ENCODE measurements at places on chromosomes 12 and 14. TPM values are rescaled to one million over a fixed set of nuclear protein-coding genes. Genes with fewer than 3 reads are reported as not detected.

Gene MMP19
- 1.1 TPM for polyA plus RNA-seq

- no peak for DNase-seq
Measured at GRCh38 chr14:68735856-68736255, 57.0 kb downstream of the ZFP36L1 start.

- no peak for DNase-seq
Measured at GRCh38 chr14:105285174-105285573, 15.6 kb downstream of the BRF1 start.

DNA sequence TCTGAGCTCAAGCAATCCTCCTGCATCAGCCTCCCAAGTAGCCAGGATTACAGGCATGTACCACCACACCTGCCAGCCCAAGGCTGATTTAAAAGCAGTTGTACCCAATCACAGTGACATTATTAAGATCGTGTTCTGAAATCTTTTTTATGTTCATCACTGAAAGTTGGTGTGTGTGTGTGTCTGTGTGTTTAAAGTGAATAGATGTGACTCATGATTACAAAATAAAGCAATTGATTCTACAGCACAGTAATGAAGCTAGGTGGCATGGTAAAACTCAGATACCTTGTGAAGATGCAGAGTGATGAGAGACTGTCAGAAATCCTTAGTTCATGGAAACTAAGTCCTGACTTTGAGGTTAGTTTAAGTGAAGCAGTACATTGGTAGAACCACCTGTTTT lies 74.2 kb upstream of the ATP2B1 start:
- DNase-seq, result no peak

DNA sequence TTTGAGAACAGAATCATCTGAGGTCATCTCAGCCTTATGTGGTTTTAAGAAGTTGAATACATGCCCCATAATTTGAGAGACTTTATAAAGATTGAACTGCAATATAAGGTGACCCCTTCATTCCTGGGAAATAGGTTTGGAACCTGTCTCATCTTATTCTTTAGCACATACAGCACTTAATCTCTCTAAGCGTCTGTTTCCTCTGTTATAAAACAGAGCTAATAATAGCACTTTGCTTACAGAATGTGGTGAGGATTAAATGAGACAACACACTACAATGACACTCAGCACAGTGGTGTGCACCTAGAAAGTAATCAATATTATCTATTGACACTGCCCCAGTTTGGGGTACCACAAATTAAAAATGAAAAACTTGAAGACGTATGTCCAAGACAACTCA lies 102.1 kb downstream of the DUSP6 start:
- DNase-seq, result no peak

Gene TMPO
- polyA plus RNA-seq, result 7.9 TPM

GRCh38 chr14:71682337-71682736 lies 249.9 kb upstream of the RGS6 start:
- no peak for DNase-seq

DNA sequence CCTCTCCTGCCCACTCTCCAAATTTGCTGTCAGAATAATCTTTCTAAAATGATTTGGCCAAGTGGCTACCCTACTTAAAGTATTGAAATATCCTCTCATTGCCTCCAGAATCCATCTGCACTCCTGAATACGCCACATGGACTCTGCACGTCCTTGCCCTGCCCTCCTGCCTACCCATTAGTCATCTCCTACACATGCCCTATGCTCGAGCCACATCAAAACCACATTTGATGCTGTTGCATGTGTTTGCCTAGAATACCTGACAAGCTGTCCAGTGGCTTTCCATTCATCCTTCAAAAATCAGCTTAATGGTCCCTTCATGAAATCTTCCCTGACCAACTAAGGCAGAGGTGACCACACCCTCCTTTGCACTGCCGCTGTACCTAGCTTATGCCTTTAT lies 17.0 kb downstream of the VCPKMT start:
- DNase-seq, result no peak

Gene YARS2
- 20.3 TPM for polyA plus RNA-seq

DNA sequence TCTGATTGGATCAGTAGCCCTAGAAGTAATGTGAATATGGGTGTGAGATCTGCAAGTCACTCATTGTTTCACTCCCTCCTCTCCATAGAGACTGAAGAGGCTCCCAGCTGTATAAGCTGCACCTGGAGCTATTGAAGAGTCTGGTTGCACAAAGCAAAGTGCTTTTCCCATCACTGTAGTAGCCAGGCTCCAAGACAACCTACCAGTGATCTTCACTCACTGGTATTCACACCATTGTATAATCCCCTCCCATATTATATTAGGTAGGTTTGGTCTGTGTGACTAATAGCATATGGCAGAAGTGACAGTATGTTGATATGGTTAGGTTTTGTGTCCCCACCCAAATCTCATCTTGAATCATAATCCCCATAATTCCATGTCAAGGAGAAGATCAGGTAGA lies 64.4 kb downstream of the ZFC3H1 start:
- no peak for DNase-seq

Gene PPP4R4
- 0.01 TPM for polyA plus RNA-seq

Gene MYH6
- 50.3 TPM for polyA plus RNA-seq

- no peak for DNase-seq
Measured at GRCh38 chr12:77493302-77494168, 337.2 kb upstream of the NAV3 start.

Gene IL26
- not detected for polyA plus RNA-seq

GRCh38 chr12:50102131-50102531 lies 1.7 kb upstream of the GPD1 start:
- DNase-seq, result no peak

Gene OAS1
- polyA plus RNA-seq, result 0.45 TPM

Gene SLC10A1
- not detected for polyA plus RNA-seq

- no peak for DNase-seq
Measured at GRCh38 chr14:48792376-48793024, 793.7 kb downstream of the RPS29 start.

GRCh38 chr12:48123169-48123568 lies 4.0 kb downstream of the PFKM start:
- DNase-seq, result no peak

Gene MSI1
- polyA plus RNA-seq, result not detected

DNA sequence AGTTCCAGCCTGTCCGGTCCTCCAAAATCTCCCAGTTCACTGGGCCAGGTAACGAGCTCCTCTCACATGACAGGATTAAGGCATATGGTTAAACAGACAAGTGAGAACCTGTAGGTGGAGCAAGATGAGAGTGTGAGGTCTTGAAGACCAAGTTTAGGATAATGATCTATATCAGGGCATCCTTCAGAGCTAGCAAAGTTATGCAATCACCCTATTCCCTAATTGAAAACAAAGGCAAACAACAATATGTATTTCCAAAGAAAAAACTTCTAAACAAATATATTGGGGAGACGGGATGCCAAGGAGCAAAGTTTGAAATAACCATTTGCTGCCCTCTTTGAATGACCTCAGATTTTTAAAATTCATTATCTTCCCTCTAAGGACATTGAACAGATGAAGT lies 571.2 kb downstream of the BCL11B start:
- no peak for DNase-seq

- no peak for DNase-seq
Measured at GRCh38 chr12:98968896-98969295, 323.8 kb downstream of the APAF1 start.

DNA sequence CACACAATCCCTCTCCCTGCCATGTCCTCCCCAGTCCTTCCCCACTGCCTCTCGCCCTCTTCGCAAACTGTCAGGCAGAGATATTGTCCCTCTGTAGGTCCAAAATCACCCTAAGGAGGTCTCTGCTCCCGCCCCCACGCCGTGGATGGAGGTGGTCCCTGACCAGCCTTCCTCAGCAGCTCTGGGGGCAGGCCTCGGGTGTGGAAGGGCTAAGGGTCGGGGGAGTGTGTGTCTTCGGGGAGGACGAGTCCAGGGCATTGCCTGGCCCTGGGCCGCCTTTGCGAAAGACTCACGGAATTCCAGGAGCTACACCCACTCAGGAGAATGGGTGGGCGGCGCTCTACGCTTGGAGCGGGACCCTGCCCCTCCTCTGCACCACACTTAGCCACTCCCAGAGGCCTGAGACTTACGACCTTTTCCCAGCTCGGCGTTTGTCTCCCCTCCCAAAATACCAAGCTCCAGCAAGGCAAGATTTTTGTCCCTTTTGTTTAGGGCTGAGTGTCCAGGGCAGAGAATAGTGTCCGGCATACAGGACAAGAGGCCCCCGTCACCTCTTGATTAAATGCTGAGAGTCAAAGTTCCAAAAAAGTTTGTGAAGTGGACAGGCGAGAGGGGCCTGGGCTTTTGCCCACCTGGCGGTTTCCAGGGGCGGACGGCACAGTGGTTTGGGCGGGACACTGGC lies 881 bp downstream of the PYGL start:
- peak; percentile 74 for DNase-seq

- peak; percentile 13 for DNase-seq
Measured at GRCh38 chr12:27779416-27779919, 565 bp upstream of the KLHL42 start.

GRCh38 chr12:88538697-88539096 lies 41.6 kb downstream of the KITLG start:
- no peak for DNase-seq

Gene GALNT8
- polyA plus RNA-seq, result 0.18 TPM

DNA sequence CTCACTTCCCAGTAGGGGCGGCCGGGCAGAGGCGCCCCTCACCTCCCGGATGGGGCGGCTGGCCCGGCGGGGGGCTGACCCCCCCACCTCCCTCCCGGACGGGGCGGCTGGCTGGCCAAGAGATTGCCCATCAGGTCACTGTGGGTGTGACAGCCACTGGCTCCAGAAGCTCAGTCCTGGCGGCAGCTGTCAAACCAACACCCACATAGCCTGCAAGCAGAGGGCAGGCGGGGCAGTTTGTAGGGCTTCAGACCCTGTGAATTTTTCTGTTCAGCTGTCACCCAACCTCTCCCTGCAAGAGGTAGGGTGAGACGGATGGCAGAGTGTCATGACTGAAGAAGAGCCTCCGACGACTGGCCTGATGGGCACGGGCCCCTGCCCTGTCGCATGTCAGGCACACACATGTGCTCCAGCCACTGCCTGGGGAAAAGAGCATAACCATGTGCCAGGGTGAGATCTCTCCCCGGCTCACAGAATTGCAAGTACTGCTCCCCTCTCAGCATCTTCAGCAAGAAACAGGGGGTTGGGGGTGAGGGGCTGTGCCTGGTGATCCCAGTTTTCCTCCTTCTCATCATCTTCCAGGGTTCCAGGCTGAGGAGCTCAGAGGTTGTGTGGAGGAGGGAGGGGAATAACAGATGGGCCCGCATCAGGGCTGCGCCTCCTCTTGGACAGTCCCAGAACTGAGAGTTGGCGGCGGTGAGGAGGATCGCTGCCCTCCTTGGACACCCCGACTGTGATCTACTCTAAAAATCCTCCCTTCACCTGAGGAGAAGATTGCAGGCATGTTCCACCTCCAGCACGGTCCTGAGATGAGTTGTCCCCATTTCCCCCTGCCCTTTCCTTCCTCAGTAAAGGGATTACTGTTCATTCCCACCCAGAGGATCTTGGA lies 11.2 kb upstream of the PRPH start:
- no peak for DNase-seq

GRCh38 chr14:33347796-33348195 lies 409.1 kb downstream of the NPAS3 start:
- no peak for DNase-seq

DNA sequence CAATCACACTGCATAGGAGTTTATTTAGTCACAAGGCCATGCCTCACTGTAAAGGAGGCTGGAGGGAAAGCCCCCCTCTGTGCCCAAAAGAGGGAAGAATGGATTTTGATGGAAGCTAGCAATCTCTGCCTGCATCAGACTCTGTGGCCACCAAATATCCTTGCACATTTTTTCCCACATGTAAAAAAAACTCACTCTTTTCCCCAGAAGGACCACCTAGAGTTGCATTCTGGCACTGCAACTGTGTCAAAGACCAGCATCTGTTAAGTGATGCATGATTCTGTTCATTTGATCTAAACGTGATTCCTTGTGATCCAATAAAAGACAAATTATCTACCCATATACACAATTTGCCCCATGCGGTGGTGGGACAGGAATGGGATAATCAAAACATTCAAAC lies 8.0 kb downstream of the RHOJ start:
- no peak for DNase-seq

DNA sequence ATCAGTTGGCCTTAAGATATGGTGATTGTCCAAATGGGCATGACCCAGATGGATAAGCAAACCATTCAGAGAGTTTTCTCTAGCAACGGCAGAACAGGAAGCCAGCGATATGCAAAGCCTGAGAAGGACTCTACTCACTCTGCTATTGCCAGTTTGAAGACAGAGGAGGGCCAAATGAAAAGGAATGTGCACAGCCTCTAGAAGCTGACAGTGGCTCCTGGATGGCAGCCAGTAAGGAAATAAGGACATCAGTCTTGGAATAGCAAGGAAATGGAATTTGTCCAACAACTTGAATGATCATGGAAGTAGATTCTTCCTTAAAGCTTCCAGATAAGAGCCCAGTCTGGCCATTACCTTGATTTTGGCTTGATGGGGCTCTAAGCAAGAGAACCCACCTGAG lies 60.0 kb downstream of the TMTC2 start:
- DNase-seq, result no peak

Gene FBXO34
- 23.3 TPM for polyA plus RNA-seq

DNA sequence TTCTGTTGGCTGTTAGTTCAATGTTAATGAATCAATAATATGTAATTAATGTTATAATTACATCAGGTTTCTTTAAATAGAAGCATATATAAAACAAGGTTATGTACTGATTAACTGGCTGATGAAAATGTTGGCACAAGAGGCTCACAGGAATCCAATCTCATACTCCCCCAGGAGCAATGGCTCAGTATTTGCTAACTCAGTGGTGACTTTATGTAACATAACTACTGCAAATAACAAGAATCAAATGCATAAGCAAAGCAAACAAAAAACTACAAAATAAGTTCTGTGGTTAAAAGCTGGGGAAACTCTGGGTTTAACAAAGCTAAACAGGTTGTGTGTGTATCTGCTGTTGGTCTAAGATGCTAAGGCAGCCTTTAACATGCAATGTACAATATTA lies 27.7 kb upstream of the BBS10 start:
- DNase-seq, result no peak

DNA sequence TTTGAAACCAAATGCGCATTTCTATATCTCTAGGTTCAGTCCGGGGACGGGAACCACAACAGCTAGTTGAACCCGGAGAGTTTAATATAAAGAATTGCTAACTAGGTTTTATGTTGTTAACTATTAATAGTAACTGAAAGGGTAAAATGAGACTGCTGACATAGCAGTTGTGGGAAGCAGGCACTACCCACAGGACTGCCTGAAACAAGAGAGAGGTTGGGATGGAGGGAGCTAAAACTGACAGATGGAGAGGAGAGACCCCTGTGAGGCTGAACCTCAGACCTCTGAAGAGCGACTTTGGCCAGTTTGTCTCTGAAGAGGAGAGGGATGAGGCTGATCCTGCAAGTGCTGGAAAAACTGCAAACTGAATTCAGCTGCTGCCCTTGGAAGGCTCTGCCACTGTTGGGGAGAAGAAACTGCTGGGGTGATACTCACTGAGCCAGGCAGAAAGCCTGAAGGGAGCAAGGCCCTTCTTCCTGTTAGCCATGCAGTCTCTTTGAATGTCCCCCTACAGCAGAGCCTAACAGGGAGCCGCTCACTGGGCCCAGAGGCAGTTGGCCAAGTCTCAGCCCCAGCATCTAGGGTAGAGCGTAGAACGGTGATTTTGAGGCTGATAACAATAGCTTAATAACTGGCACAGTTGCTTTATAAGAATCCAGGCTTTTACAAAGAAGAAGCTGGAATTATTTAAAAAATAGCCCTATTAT lies 172.2 kb downstream of the NPAS3 start:
- DNase-seq, result no peak

Measured in psoas muscle (tissue), 8 donors.